ENCODE measurements at places on chromosomes 1 and 21.

DNA sequence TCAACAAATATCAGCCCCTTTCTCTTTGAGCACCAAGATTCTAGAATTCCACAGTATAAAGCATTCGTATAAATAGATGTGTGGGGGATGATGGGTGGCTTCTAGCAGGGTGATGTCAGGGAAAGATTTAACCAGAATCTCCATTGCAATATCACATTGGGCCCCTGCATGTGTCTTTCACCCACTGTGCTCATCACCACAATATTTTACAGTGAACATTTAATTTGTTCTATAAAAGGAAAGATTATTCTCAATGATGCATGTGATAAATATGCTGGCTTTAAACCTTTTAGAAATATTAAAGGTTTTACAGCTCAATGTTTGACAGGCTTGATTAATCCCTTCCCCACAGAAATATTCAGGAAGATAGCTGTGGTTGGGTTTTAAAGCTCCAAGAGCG lies 457.8 kb upstream of the DAB1 start:
- DNase-seq: no peak

DNA sequence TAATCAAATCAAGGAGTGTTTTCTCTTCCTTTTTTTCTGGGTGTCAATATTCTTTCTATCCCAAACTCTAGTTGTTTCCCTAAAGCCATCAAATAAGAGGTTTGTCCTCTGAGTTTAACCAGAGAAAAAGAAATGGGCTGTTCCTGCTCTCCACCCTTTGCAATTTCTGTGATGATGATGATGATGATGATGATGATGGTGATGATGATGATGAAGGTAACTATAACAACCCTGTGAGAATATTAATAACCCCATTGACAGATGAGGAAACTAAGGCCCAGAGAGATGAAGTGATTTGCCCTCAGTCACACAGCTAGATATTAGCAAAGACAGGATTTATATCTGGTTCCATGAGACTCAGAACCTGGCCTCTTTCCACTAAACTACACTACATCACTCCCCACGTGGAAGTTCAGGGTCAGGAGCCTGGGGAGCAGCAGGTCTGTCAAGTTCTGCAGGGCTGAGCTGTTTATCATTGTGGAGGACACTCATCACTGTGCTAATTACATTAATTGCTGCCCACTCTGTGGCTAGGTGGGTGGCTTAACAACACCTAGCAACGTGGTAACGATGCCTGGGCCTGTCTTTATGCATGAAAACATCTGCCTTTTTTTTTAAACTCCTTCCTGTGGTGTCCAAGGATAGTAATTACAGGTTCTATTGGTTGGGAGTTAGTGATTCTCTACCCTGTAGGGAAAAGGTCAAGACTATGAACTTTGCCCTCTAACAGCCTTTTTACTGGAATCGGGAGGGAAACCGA lies 19.0 kb upstream of the JUN start:
- DNase-seq: no peak

- DNase-seq: no peak
Measured at GRCh38 chr1:168723000-168723399, 6.0 kb downstream of the DPT start.

DNA sequence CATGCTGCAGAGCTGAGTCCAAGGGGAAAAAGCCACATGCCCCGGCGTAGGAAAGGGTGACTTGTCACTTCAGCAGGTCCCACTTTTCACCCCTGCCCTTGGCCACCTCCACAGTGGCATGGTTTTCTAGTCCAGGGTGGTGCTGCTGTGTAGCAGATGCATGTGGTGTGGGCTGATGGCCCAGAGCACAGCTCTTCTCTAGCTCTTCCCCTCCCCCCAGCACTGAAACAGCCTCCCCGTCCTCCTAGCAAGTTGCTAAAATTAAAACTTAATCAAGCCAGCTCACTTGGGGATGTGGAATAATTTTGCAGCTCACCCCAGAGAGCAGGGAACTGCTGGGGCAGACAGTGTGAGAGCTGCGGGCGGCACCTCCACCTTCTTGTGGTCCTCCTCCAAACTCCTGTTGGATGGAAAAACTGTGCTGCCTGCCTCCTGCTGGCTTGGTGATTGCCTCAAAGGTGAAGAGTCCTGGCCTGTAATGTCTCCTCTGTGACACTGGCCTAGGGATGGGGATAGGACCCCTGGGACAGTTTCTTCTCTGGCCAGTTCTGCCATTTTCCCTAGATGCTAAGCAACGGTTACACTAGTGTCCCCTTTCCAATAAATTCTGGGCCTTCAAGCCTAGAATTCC lies 91.6 kb downstream of the RNF220 start:
- DNase-seq: no peak

- no peak for DNase-seq
Measured at GRCh38 chr1:45421935-45422334, 69.0 kb downstream of the TESK2 start.

DNA sequence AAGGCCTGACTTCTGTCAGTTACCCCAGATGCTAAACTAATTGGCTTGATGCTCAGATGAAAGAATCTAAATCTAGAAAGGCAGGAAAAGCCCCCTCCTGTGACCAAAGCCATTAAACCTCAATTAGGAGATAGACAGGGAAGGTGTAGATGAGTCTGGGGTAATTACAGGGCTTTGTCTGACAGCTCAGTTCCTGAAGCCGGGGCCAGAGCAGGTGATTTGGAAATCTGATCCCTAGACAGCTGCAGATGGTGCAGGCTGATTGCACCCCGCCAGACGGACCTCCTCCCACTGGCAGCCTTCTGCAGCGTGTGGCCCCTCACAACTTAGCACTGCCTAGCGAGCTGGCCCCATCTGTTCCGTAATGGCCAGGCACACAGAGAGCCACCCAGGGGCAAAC lies 395.1 kb downstream of the HLX start:
- peak; percentile 94 for DNase-seq

GRCh38 chr1:159940006-159940620 lies 5.3 kb downstream of the IGSF9 start:
- DNase-seq: no peak

DNA sequence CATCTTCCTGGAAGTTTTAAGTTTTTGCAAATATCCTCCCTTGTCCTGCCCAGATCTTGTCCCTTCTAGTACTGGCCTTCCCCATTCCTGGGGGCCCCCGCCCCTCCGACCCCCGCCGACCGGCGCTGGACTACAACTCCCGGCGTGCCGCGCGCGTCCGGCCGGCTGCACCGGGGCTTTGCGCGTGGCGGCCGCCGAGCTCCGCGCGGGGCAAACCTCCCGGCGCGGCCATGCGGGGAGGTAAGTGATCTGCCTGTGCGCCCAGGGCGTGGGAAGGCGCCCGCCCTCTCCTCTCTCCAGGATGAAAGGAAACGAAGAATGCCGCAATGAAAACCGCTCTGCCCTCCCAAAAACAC lies 3.2 kb upstream of the SAMD13 start:
- DNase-seq: peak; percentile 65

- DNase-seq: no peak
Measured at GRCh38 chr1:53295726-53296116, 32.1 kb downstream of the LRP8 start.

DNA sequence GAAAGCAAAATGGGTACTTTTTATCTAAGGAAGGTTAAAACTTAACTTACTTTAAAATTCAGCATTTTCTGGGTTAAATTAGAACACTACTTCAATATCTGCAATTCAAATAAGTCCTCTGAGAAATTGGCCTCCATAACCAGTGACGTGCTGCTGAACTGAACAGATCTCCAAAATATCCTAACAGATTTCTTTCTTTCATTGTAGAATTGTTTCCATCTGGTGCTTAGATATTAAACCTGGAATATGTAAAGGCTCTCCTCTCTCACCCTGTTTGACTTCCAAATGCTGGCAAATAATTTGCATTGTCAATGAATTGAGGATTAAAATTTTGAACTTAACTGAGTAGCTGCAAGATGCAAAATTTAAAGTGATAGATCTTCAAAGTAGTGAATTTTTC lies 316.9 kb upstream of the CXADR start:
- DNase-seq: no peak

DNA sequence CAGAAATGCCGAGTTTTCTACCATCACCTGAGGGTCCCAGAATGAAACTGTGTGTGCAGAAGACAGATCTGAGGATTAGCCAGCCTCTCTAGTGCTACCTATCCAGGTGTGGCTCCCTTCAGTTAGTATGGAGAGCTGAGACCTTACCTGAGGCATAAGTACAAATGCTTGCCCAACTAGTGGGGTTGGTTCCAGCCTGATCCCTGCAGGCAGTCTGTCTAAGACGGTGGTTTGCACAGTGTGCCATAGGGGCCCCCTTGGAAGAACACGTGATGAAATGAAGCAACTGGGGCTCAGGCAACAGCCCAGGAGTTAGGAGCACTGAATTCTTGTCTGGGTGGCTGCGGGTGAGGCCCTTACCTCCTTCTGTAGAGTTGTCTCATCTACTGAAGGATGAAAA lies 15.6 kb downstream of the S100A7A start:
- DNase-seq: no peak

DNA sequence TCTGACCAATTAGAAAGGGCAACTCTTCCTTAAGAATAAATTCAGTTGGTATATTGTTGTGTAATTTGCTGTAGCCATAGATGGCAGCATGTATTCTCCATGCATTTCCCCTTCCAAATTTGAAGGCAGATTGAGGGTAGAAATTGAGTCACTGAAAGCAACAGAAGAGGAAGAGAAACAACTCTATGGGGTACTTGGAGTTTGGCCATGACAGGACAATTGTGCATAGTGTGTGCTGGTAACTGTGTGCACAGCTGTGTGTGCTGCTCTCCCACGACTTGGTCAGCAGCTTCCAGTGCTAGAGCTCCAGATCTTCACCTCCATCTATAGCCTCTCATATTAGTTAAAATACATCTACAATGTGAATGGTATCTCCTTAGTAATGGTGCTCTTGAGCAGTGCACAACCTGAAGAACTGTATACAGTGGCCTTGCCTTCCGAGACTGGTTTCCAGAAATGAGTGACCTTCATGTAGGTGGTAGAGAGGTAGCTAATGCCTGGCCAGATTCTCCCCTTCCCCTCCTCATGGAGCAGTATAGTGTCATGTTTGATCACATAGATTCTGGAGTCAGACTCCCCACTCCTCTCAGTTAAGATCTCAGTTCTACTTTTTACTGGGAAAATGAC lies 882 bp upstream of the FCAMR start:
- DNase-seq: no peak

- no peak for DNase-seq
Measured at GRCh38 chr1:164651351-164651951, 92.5 kb downstream of the PBX1 start.

DNA sequence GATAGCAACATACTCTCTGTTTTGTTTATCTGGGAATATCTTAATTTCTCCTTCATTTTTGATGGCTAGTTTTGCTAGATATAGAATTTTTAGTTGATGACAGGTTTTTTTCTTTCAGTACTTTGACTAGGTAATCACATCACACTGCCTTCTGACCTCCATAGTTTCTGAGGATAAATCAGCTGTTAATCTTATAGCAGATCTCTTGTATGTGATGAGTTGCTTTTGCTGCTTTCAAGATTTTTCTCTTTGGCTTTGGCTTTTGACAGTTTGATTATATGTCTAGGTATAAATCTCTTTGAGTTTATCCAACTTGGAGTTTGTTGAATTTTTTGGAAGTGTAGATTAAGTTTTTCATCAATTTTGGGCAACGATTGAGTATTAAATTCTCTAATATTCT lies 142.6 kb downstream of the ZNF644 start:
- no peak for DNase-seq

GRCh38 chr1:168469690-168470089 lies 74.1 kb downstream of the XCL2 start:
- DNase-seq: no peak

- no peak for DNase-seq
Measured at GRCh38 chr1:17091252-17091651, 28.0 kb downstream of the PADI2 start.

GRCh38 chr1:42462828-42463763 lies at the start of gene CCDC30:
CCDC30 (plus strand) TSS chr1:42463286; CDS start chr1:42480552, 17,266 bp downstream.
- DNase-seq: peak; percentile 100

DNA sequence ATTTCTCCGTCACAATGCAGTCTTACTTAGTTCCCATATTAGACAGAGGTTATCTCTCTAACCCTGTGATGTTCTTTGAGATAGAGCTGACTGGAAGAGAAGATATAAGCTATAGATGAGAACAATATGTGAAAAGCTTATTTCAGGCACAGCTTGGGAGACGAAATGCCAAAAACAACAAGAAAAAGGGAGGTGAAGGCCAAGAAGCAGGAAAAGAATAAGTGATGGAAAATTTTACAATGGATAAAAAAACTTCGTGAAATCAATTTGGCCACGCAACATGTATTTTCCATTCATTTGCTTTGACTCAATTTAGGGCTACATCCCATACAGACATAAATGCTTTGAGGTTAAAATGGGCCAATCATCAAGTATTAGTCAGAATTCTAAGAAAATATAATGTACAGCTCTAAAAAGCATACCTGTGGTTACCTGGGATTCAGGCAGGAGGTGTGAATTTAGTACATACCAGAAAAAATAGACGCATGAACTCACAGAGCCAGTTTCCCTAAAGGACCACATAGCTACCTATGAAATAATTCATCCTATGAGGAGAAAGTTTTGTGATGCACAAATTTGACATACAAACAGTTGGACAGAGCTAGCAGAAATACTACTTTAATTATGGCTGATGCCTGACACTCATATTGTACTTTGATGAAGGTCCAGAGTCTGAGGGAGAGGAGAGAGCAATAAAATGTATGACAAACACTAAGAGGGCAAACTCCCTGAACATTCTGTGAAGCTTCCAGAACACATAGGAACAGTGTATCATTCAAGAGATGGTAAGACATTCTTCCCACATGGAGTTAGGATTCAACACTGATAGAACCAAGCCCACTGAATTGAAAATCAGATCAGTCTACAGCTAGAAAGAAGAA lies 12.1 kb downstream of the RGS1 start:
- DNase-seq: no peak

- DNase-seq: no peak
Measured at GRCh38 chr1:59006289-59006658, 222.4 kb upstream of the JUN start.

GRCh38 chr1:179175011-179175841 lies 54.3 kb downstream of the ABL2 start:
- DNase-seq: no peak

GRCh38 chr1:12539705-12540579 lies 78.1 kb downstream of the DHRS3 start:
- no peak for DNase-seq

- DNase-seq: no peak
Measured at GRCh38 chr1:51664421-51665240, 47.7 kb downstream of the OSBPL9 start.

- DNase-seq: no peak
Measured at GRCh38 chr1:79815115-79815514, 808.6 kb upstream of the ADGRL4 start.
